AG04449 (cell line): ENCODE measurements at places on chromosomes 6 and 20.

GRCh38 chr6:5215799-5216198 is 45.0 kb downstream of the LYRM4 start:
- DNase-seq, result no peak

- DNase-seq, result no peak
These were observed 300.5 kb upstream of the SUPT3H start for GRCh38 chr6:45678285-45678607.

DNA sequence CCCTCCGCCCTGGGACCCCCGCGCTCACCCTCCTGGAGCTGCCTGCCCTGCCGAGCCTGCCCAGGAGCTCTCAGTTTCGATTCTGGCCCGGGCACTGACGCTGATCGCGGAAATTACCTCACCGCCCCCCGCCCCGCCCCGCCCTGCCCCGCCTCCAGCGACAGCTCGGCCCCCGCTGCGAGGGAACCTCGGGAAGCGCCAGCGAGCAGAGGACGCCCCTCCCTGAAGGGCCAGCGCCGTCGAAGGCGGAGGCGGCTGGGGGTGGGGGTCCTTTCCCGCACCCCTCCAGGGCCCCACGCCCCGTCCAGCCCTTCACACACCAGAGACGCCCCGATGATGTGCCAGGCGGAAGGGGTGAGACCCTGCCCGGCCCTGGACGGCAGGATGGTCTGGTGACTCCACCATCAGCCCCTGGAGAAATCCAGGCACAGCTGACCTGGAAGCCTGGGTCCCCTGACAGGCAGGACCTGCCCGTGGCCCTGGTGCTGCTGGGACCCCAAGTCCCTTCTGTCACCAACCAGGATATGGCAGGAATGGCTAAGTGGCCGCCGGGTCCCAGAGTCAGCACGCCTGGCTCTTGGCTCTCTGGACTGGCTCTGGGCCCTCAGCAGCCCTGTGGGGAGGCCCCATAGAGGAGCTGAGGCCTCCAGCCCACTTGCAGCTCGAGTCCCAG is at the start of gene HELZ2:
Gene HELZ2, minus strand, starts transcription at position 84 of the 673 bp plus-strand sequence. CDS start 1,854 bp downstream, outside the sequence.
- DNase-seq, result no peak

- DNase-seq, result no peak
These were observed 66.8 kb upstream of the ATXN1 start for GRCh38 chr6:16828058-16828457.

- DNase-seq, result no peak
These were observed 20.9 kb downstream of the DEF6 start for GRCh38 chr6:35318196-35319171.

DNA sequence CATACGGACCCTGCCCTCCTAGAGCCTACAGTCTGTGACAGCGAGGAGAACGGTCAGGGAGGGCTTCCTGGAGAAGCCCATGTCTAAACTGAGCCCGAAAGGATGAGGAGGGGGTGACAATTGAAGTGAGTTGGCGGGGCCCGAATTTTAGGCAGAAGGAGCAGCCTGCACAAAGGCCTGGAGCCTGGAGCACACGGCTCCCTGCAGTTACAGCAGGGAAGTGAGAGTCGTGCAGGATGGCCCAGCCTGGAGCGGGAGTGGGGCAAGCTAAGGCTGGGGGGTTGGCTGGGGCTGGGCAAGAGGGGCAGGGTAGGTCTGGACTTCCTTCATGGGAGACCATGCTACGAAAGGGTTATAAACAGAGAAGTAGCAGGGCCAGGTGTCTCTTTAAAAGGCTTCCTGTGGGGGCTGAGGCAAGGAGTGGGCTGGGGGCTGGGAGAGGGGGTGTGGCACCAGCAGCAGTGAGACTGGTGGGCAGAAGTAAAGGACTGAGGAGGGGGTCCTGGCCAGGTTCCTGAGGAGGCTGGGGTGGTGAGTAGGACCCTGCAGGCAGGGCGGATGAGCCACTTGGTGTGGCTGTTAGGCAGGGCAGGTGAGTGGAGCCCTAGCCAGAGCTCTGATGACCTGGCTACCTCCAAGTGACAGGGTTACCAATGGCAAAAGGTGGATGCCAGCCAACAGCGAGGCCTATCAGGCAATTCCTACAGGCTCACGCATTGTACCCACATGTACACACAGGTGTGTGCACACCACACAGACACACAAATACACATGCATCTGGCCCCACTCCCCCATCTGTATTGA is 119.2 kb downstream of the MRPL14 start:
- DNase-seq, result no peak
